ENCODE measurements at places on chromosomes 7 and 10.

DNA sequence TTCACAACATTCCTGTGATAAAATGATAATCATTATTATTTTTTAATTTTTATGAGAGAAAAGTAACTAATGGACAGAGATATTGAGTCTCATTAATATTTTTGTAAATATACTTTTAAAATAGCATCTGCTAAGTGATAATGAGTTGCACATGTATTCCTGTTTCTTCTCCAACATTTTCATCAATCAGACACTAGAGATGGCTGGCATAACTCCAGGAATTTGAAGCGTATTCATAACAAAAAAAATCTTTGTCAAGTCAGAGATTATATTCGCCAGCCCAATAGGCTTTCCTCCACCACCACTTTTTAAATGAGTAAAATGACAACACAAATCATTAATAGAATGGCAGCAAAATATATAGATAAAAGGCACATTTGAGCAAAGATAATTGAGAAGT is 524.0 kb upstream of the KCND2 start:
- DNase-seq = no peak

DNA sequence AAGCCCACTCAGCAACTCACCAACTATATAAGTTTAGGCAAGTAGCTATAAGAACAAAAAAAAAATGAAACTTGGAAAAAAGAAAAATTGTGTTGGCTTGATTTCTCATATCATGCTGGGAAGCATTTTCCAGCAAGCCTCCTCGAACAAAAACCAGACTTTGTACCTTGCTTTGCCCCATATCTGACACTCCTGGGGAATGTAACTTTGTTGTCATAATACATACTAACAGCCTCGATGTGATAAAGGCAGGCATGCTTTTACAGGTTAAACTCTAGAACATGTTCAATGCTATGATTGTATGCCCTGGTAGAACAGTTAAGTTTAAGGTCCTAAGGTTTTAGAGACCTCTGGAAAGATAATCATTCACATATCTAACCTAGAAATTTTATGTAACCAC is 11.6 kb downstream of the CFAP43 start:
- no peak for DNase-seq

DNA sequence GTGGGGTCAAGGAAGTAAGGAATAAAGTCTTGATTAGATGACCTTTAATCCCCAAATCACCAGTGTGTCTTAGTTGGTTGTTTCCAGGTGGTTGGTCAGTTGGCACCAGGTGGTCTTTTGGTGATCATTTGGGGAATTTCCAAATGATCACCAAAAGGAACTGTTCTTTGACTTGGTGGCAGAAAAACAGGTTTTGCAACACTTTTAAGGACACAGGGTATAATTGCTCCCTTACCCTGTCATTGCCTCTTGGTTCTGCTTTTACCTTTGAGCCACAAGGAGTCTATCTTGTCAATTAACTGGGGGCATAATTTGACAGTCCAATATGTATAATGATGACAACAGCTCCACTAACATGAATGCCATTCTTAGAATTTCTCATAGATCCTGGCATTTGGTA is 104.2 kb downstream of the ADK start:
- DNase-seq = no peak

DNA sequence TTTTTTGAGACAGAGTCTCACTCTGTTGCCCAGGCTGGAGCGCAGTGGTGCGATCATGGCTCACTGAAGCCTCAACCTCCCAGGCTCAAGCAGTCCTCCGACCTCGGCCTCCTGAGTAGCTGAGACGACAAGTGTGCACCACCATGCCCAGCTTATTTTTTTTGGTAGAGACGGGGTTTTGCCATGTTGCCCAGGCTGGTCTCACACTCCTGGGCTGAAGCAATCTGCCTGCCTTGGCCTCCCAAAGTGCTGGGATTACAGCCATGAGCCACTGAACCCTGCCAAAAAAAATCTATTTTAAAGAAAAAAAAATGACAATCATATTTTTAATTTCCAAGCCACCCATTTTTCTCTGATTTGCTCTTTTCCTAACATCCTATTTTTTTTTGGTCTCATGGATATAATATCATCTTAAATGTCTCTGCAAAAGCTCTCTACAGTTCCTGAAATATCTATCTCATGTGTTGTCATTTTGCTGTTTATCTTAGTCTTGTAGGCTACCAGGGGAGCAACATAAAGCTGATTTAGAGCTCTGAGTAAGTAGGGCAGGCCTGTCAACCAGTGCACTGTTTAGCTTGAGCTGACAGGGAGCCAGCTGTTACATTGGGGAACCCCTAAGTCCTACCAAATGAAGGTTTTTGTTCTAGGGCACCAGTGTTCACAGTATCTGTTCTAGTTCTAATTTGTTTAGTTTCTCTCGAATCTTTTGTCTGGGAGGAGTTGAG is 29.9 kb upstream of the HBP1 start:
- no peak for DNase-seq

DNA sequence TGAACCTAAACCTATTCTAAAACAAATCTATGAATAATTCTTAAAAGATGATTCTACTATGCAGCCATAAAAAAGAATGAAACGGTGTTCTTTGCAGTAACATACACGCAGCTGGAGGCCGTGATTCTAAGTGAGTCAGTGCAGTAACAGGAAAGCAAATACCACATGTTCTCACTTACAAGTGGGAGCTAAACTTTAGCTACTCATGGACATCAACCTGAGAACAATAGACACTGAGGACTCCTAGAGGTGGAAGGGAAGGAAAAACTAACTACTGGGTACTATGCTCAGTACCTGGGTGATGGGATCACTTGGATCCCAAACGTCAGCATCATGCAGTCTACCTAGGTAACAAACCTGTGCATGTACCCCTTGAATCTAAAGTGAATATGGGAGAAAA is 575.0 kb upstream of the MGMT start:
- DNase-seq = no peak

DNA sequence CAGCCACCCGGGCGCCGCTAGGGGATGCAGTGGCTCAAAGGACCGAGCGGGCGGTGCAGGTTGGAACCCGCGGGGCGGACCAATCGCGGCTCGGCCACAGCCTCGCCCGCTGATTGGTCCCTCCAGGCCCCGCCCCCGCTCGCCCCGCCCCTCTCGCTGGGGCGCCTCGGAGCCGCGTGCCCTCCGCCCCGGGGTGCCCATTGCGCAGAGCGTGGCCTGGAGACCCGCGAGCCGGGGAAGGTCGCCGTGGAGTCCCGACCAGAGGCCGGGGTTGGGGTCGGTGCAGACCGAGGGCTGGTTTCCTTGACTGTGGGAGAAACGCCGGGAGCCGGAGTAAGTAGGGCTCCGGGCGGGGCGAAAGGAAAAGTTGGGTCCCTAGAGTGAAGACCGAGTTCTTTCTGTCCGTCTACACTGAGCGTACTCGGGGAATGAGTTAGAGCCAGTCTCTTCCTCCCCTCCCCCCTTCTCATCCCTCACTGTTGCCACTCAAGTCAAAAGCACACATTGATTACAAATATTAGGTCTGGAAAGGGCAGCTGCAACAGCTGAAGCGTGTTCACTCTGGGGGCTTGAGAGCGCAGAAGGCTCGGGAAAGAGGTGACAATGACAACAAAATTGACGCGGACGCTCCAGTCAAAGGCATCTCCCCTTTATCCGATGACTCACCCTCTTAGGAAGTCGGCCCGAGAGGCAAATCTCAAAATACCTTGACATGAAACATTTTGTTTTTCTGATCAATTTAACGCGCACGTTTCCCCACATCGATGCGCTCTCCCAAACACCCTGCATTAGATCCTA is 843 bp upstream of the GATA3 start:
- peak; percentile 85 for DNase-seq

DNA sequence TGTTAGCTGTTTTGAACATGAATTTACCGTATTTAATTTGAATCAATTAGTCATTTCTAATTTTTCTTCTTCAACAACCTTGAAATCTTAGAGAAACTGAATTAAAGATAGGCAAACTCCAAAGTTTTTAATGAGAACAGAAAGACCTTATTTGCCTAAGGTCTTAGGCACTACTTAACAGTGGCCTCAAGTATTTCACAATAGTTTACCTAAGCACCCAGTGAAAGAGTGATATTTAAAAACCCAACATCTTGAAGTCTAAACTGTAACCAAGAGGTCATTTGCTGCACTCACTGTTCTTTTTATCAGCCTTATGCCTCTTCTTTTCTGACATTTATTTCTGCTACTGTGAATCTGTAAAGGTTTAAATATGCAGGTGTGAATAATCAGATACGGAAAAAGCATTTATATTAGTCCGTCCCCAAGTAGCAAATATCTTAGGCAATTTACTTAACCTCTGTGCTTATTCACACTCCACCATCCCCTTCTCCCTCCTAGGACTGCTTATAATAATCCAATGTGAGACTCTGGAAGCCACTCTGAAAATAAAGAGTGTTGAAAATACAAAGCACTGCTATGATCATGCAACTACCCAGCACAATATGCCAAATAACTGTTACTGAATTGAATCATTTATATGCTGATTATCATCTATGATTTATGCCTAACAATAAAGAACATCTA is 105.7 kb downstream of the ELAPOR2 start:
- DNase-seq = no peak

GRCh38 chr7:1106793-1107421 is 19.0 kb downstream of the GPER1 start:
- no peak for DNase-seq

DNA sequence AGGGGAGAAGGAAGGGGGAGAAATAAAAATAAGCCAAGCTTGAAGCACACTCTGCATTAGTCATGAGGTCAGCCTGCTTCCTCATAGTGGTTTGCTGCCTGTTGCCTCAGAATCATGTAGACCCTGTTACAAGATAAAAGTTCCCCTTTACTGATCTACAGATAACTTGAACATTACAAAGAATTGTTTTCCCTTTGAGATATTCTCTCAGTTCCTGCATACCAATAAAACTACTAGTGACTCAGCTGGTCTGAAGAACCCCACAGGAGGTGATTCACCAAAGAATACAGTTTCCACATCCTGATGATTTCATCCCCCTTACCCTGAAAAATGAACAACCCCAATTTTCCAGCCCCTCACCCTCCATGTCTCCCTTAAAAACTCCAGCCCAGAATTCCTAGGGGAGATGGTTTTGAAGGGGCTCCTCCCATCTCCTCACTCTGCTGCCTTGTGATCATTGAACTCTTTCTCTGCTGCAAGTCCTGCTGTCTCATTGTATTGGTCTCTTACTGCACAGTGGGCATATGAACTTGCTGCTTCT is 31.5 kb upstream of the NRP1 start:
- DNase-seq = no peak

GRCh38 chr10:27481486-27481885 is 22.6 kb upstream of the RAB18 start:
- DNase-seq = no peak

DNA sequence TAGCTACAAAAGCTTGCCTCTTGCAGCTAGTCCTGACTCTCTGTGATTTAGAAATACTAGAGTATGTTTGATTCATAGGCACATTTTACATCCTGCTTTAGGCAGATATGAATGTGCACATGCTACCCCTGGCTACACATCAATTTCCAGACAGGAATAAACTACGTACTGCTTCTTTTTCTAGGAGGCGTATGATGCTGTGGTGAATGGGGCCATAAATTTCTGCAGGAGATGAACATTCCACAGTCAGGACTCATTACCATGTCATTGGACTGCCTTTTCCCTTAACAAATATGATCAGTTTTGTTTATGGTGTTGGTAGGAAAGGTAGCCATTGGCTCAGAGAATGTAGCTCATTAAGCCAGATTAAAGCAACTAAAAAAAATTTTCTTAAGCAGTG is 50.1 kb upstream of the IFRD1 start:
- no peak for DNase-seq

GRCh38 chr7:141585592-141586510 is 34.6 kb downstream of the AGK start:
- no peak for DNase-seq

- DNase-seq = no peak
Measured at GRCh38 chr10:123421461-123421860, 244.7 kb upstream of the GPR26 start.

DNA sequence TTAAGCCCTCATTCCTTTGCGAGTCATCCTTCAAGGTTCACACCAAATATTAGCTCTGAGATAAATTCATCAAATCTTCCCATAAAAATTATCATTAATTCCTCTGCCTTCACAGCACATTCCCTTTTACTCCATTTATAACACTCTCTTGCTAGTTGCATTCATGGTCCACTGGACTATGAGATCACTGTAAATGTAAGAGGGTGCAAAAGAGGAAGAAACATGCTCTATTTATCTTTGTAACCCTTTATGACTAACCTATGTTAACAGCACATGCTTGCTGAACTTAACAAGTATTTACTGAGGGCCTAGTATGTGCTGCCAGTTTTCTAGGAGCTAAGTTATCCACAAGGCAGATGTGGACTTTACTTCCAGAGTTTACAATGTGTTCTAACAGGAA is 86.7 kb upstream of the TMEM168 start:
- no peak for DNase-seq

- DNase-seq = no peak
Measured at GRCh38 chr10:80709866-80710265, 172.2 kb downstream of the SH2D4B start.

DNA sequence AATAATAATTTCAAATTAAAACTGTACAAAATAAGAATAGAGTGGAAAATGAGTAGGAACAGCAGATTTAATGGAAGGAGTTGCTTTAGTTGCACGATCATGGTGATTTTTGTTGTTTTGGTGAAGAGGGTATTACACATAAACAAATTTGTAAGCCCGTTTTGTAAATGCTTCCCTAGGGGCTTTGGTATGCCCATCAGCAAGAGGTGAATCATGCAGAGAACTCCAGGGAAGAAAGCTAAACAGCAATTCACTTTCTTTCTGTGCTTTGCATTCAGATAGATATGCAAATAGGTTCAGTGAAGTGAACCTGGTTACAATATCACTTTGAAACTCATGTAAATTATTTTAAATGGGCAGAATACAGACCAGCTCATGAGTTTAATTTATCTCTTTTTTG is 422.2 kb upstream of the MTPN start:
- no peak for DNase-seq

GRCh38 chr7:7803715-7804178 is 85.3 kb upstream of the RPA3 start:
- DNase-seq = no peak

GRCh38 chr10:72796042-72796441 is 97.5 kb upstream of the OIT3 start:
- DNase-seq = no peak

- DNase-seq = peak; percentile 25
Measured at GRCh38 chr10:103416436-103417147, 20.2 kb downstream of the PDCD11 start.

- no peak for DNase-seq
Measured at GRCh38 chr7:123415625-123416024, 118.8 kb downstream of the IQUB start.

- no peak for DNase-seq
Measured at GRCh38 chr7:66919304-66919703, 1.7 kb upstream of the TMEM248 start.

DNA sequence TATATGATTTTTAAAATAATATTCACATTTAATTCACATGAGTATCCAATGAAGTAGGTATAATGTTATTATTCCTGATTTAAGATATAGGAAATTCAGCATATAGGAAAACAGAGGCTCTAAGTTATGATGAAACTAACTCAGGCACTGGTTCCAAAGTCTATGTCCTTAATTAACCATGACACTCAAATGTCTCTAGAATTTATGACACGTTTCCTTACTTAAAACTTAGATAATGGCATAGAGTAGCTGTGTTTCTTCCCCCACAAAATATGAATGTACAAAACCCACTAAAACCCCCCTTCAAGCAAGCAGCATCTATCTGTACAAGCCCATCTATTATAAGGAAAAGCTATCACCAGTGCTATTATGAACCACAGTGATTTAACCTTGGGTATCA is 72.9 kb upstream of the CDK1 start:
- DNase-seq = no peak

All from progenitor cell of endocrine pancreas (in vitro differentiated cells).